ENCODE measurements at places on chromosomes 2 and 18. TPM values are rescaled to one million over a fixed set of nuclear protein-coding genes. Genes with fewer than 3 reads are reported as not detected.

Gene GATA6
- 15.6 TPM for total RNA-seq

- no peak overlapping the region for H3K27ac ChIP-seq
- H3K4me3 ChIP-seq = no peak overlapping the region
- H3K27me3 ChIP-seq = no peaks in the 10 kb centered on the region
These were observed 7.4 kb upstream of the POLI start for GRCh38 chr18:54261894-54262293.

Gene TXNDC2
- 0.83 TPM for total RNA-seq

- peaks cover 35% of the 10 kb centered on the region for H3K4me1 ChIP-seq
- no peak overlapping the region for H3K4me3 ChIP-seq
- H3K27ac ChIP-seq = peak overlapping the region; percentile 67
- no peak for DNase-seq
- no peaks in the 10 kb centered on the region for H3K27me3 ChIP-seq
These were observed 70.8 kb downstream of the TPGS2 start for GRCh38 chr18:36757991-36758390.

Gene NDC80
- 0.57 TPM for total RNA-seq

Gene TRIM43B
- not detected for total RNA-seq

Gene PARD3B
- total RNA-seq = 29.5 TPM

- no peak for DNase-seq
- H3K27ac ChIP-seq = no peak overlapping the region
- H3K27me3 ChIP-seq = no peaks in the 10 kb centered on the region
- H3K4me3 ChIP-seq = no peak overlapping the region
- H3K4me1 ChIP-seq = no peaks in the 10 kb centered on the region
These were observed 626.7 kb downstream of the BCL11A start for GRCh38 chr2:59926731-59927130.

Gene PSD4
- total RNA-seq = 4.6 TPM

Gene SPR
- total RNA-seq = 30.3 TPM

Gene PAX8
- 2.1 TPM for total RNA-seq

- H3K4me3 ChIP-seq = no peak overlapping the region
- DNase-seq = no peak
- H3K27me3 ChIP-seq = peaks cover 3% of the 10 kb centered on the region
- peaks cover 4% of the 10 kb centered on the region for H3K4me1 ChIP-seq
These were observed 78.4 kb upstream of the CTDP1 start for GRCh38 chr18:79601234-79601633.

DNA sequence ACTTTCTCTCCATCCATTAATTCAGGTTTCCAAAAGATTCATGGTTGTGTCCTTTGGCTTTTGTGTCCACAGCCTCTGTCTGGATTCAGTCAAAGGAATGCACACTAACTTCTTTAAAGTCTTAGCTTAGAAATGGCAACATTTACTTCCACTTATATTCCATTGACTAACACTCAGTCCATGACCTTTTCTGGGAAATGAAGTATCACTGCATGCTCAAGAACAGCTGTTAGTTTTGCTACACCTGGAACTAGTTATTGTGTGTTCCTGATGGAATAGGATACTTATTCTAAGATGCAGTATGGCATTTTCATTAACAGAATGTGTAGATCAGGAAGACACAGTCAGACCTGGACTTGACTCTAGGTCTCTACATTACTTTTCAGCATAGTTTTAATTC is 88.8 kb downstream of the KYNU start:
- no peak for DNase-seq
- H3K4me1 ChIP-seq = no peaks in the 10 kb centered on the region
- no peak overlapping the region for H3K27ac ChIP-seq
- H3K27me3 ChIP-seq = no peaks in the 10 kb centered on the region
- no peak overlapping the region for H3K4me3 ChIP-seq
- H3K36me3 ChIP-seq = no peaks in the 10 kb centered on the region

Gene PCARE
- total RNA-seq = not detected

Gene HOXD1
- not detected for total RNA-seq

GRCh38 chr2:101546376-101547058 is 71.6 kb upstream of the RFX8 start:
- no peaks in the 10 kb centered on the region for H3K36me3 ChIP-seq
- H3K27ac ChIP-seq = no peak overlapping the region
- H3K27me3 ChIP-seq = no peaks in the 10 kb centered on the region
- no peaks in the 10 kb centered on the region for H3K4me1 ChIP-seq
- H3K4me3 ChIP-seq = no peak overlapping the region

- no peak overlapping the region for H3K4me3 ChIP-seq
- no peak for DNase-seq
- no peak overlapping the region for H3K27ac ChIP-seq
- no peaks in the 10 kb centered on the region for H3K4me1 ChIP-seq
- no peaks in the 10 kb centered on the region for H3K36me3 ChIP-seq
- no peaks in the 10 kb centered on the region for H3K27me3 ChIP-seq
These were observed 12.8 kb upstream of the ALPP start for GRCh38 chr2:232365621-232366321.

Gene SNED1
- 14.1 TPM for total RNA-seq

GRCh38 chr2:207901401-207901800 is 123.9 kb downstream of the PLEKHM3 start:
- H3K4me1 ChIP-seq = no peaks in the 10 kb centered on the region
- no peak overlapping the region for H3K4me3 ChIP-seq
- no peak for DNase-seq
- no peak overlapping the region for H3K27ac ChIP-seq
- peaks cover 9% of the 10 kb centered on the region for H3K36me3 ChIP-seq
- H3K27me3 ChIP-seq = no peaks in the 10 kb centered on the region

Gene ERICH2
- total RNA-seq = not detected

Gene CPS1
- 2.0 TPM for total RNA-seq

GRCh38 chr2:149331023-149331400 is 625 bp downstream of the LYPD6 start:
- peak overlapping the region; percentile 75 for H3K4me3 ChIP-seq
- no peak overlapping the region for H3K27ac ChIP-seq
- DNase-seq = no peak

Gene GCA
- total RNA-seq = 34.3 TPM

Gene MPP4
- not detected for total RNA-seq

Gene TMEM178A
- total RNA-seq = 1.2 TPM

GRCh38 chr2:189013671-189014448 is 39.7 kb downstream of the COL3A1 start:
- H3K4me3 ChIP-seq = no peak overlapping the region
- H3K4me1 ChIP-seq = no peaks in the 10 kb centered on the region
- H3K36me3 ChIP-seq = peaks cover 2% of the 10 kb centered on the region
- peak overlapping the region; percentile 75 for H3K27ac ChIP-seq
- H3K27me3 ChIP-seq = no peaks in the 10 kb centered on the region

- H3K27ac ChIP-seq = no peak overlapping the region
- no peak overlapping the region for H3K4me3 ChIP-seq
- H3K4me1 ChIP-seq = no peaks in the 10 kb centered on the region
- no peak for DNase-seq
These were observed 335.2 kb downstream of the RND3 start for GRCh38 chr2:150152230-150152629.

DNA sequence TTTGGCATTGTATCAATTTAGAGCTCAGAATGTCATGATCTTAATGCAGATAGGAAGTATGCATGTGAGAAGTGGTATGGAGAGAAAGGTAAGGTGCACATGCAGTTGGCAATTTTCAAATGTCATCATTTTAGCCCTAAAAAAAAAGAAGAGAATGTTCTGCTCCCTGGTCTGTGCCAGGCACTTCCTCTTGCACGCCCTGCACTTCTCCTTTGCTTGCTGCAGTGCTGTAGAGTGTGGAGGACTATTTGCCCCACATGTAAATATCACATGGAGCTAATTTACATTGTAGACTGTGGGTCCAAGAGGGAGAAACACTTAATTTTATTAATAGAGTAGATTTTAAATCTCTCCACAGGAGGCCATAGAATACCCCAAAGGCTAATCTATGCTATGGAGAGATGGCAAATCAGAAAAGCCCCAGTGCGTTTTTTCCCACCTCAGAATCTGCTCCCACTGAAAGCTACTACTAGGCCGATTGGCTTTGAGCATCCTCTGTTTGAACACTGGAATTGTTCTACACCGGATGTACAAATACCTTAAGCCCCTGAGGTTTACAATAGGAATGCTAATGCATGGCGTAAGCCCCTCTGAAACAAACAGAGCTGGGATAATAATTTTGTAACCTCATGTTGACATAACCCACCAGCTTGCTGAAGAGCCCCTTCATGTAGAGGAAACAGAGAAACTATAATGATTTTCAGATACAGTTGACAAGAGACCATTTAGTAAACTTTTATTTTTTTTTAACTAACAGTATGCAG is 137.2 kb upstream of the KLHL14 start:
- peak; percentile 29 for DNase-seq
- H3K36me3 ChIP-seq = no peaks in the 10 kb centered on the region
- no peak overlapping the region for H3K4me3 ChIP-seq
- H3K27ac ChIP-seq = no peak overlapping the region
- no peaks in the 10 kb centered on the region for H3K27me3 ChIP-seq
- H3K4me1 ChIP-seq = no peaks in the 10 kb centered on the region

Gene PROKR1
- not detected for total RNA-seq

DNA sequence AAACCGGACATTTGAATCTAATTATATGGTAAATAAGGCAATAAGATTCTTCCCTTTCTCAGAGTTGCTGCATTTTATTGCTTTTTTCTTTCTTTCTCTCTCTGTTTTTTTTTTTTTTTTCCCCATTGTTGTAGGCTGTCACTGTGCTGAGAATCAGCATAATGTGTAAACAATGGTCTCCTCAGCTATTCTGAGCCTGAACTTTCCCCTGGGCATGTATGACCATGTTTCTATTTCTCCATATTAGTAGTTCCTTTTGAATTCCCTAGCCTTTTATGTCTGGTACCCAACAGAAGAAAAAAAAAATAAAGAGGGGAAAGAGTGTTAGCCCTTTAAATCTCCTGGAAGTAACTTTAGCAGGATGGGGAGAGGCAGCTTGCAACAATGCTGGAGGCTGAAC is 1862.5 kb downstream of the SUCLG1 start:
- no peak for DNase-seq
- no peak overlapping the region for H3K27ac ChIP-seq
- H3K4me1 ChIP-seq = no peaks in the 10 kb centered on the region

DNA sequence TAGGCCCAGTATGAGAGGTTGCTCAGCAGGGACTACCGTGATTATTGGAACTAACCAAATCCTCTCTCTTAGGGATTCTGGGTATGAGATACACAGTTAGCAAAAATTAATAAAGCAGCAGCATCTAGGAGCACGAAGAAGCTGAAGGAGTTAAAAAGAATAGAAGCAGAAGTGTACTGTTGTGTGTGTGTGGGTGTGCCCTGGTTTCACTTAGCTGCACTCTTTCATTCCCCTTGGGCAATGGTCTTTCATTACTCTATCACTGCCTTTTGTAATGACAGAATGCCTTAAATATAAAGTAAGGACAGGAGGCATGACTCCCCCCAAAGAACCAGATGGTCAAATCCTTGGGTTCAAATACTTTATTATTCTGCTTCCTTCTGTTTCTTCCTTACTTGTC is 115.9 kb upstream of the CD302 start:
- no peak overlapping the region for H3K4me3 ChIP-seq
- H3K27ac ChIP-seq = no peak overlapping the region
- H3K27me3 ChIP-seq = no peaks in the 10 kb centered on the region
- no peak for DNase-seq
- no peaks in the 10 kb centered on the region for H3K36me3 ChIP-seq

Gene MGAT4A
- total RNA-seq = 15.4 TPM

Gene INPP5D
- total RNA-seq = 12.5 TPM

Gene ACOXL
- total RNA-seq = not detected

Gene SERPINB13
- not detected for total RNA-seq

GRCh38 chr2:108820482-108820881 is 33.9 kb downstream of the CCDC138 start:
- no peak for DNase-seq
- no peaks in the 10 kb centered on the region for H3K4me1 ChIP-seq
- no peak overlapping the region for H3K27ac ChIP-seq
- H3K27me3 ChIP-seq = no peaks in the 10 kb centered on the region
- H3K36me3 ChIP-seq = peaks cover 27% of the 10 kb centered on the region

- H3K36me3 ChIP-seq = no peaks in the 10 kb centered on the region
These were observed 39.5 kb downstream of the INPP4A start for GRCh38 chr2:98484121-98484557.
